ENCODE measurements at places on chromosomes 4 and X. TPM values are rescaled to one million over a fixed set of nuclear protein-coding genes. Genes with fewer than 3 reads are reported as not detected.

The LDB2 gene
- total RNA-seq = not detected

The POF1B gene
- total RNA-seq = 2.9 TPM

The PNCK gene
- total RNA-seq = 0.51 TPM

The JCHAIN gene
- total RNA-seq = 0.19 TPM

The RHOXF2 gene
- total RNA-seq = not detected

The HSFX1 gene
- total RNA-seq = 0.50 TPM

Data from A549 treated with CpdA at 1 μM for 4 hours (cell line).